ENCODE measurements at places on chromosomes 2 and 18. TPM values are rescaled to one million over a fixed set of nuclear protein-coding genes. Genes with fewer than 3 reads are reported as not detected.

The EGR4 gene
- total RNA-seq = not detected

The AQP12B gene
- not detected for total RNA-seq

The SERPINB12 gene
- not detected for total RNA-seq

The TRABD2A gene
- 20.9 TPM for total RNA-seq

The TMEM247 gene
- not detected for total RNA-seq

The RSAD2 gene
- 6.9 TPM for total RNA-seq

The FMNL2 gene
- 11.1 TPM for total RNA-seq

The ARHGAP28 gene
- total RNA-seq = 1.6 TPM

The SCN9A gene
- 2.1 TPM for total RNA-seq

The ICA1L gene
- 3.3 TPM for total RNA-seq

GRCh38 chr18:45662468-45662867, 47.2 kb downstream of the SLC14A2 start:
- DNase-seq = no peak

DNA sequence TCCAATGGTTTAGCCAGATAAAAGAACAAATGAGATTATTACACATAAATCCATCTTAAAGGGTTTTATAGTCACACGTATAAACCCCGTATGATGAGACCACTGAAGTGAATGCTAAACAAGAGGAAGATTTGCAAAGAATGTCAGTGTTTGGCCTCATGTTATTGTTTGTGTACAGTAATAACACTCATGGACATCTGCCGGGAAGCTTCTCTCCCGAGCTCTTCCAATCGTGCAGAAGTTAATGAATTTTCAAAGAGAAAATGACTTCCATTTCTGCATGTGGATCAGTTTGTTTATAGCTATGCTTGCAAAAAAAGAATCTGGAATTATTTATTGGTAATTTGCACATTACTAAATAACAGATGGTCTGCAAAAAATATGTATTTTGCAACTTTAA, 88.5 kb upstream of the APCDD1 start:
- no peak for DNase-seq

GRCh38 chr2:113906647-113907046, 16.8 kb downstream of the ACTR3 start:
- no peak for DNase-seq

- DNase-seq = peak; percentile 37
Observed at GRCh38 chr18:22564036-22564435, 146.3 kb upstream of the CTAGE1 start.

GRCh38 chr18:58175122-58175785, 131.2 kb downstream of the NEDD4L start:
- no peak for DNase-seq

DNA sequence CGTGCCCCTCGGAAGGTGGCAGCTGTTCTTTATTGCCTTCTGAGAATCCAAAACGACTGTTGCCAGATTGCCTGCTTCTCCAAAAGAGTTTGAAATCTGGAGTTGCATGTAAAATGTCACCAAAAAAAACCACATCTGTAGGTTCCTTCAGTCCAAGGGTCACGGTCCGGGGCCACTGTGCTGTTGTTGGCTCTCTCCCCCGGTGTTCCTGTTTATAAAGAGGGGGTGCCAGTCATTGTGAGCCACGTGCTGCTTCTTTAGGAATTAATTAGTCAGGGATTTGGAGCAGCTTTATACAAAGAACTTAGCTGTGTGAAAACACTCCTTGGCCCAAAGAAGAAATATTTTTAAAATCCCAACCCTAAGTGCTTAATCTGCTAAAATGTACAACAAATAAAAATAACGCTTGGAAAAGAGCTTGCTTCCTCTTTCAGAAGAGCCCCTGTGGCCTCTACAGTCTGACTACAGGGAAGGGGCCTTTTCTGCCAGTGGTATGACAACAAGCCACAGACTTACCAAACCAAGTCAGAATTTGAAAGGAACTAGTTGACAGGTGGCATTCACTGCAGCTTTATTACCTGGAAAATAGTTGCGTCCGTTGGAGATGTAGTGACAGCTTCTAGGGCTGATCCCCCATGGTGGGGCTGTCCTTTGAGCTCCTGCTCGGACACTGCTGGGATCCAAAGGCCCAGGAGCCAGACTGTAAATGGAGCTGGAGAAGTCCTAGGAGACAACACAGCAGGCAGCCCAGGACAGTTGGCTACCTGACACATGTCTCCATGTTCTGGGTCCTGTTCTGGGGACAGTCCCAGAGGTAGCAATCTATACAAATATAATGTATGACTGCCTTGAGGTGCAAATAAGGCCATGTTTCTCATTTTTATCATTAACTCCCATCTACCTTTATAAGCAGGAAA, 84.5 kb upstream of the SLC1A4 start:
- DNase-seq = no peak

GRCh38 chr2:207734264-207734635, 22.8 kb downstream of the CCNYL1 start:
- DNase-seq = no peak

DNA sequence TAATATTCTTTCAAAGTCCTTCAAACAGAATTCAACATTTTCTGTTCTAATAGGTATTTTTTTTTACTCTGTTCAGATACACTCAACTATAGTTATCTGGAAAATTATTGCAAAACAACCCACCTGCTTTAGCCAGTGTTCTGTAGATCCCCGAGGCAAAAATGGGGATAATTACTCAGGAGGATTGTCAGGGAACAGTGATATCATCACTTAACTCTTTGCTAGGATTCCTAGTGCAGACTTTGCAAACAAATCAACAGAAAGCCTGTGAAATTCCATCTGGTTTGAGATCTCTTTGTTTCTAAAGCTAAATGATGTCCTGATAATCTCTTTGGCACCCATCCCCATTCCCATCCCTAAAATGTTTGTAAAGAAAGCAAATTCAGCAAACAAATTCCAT, 413.6 kb upstream of the MEIS1 start:
- DNase-seq = no peak

DNA sequence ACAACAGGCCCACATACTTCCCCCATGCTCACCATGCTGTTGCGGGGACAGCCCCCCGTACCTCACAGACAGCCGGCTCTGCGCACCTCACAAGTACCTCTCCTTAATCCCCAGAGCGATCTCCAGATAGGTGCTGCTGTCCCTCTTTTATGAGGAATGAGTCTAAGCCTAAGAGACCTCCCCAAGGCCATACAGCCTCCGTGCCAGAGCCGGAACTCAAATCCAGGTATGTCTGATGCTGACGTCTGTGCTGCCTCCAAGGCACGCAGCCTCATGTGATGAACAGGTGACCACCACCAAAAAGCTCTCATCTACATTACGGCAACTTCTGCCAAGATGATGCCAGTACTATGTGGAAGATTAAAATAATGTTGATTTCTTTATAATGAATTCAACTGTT, 85.2 kb downstream of the EIPR1 start:
- no peak for DNase-seq

GRCh38 chr18:76449111-76449453, 46.0 kb downstream of the ZNF516 start:
- DNase-seq = no peak

- DNase-seq = no peak
Observed at GRCh38 chr2:164954954-164955701, at the start of gene SLC38A11. Gene SLC38A11, minus strand, starts transcription at chr2:164955525. Its CDS starts 278 bp downstream, at chr2:164955247.

DNA sequence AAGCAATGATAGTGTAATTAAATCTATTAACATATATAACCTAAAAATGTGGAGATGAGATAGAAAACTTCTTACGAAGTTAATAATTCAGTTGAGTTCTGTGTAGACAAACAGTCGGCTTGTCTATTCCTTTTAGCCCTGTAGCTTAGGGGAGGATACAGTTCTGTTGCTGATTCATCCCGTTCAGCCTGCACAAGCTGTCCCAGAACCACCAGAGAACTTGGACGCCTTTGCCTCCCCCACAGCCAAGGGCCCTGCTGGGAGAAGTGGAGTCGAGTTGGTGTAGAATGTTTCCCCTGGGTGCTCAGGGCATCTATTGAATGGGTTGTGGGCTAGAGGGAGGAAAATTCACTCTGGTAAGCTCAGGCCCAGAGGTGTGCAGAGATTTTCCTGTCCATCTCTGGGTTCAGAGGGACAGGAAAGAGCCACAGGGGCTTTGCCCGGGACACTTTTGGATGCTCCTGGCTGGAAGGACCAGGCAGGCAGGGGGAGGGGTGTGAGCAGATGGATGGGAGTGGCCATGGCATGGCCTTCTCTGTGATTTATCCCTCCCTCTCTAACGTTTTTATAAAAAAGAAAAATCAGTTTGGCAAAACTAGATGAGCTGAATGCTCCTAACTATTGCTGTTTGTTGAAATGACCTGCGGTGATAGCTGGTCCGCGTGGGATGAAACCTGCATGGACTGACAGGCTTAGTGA, 42.8 kb upstream of the GALR1 start:
- DNase-seq = peak; percentile 89
